Endodermal cell (in vitro differentiated cells): ENCODE measurements at places on chromosomes 2 and 18.

GRCh38 chr2:215364157-215365155, 52.6 kb downstream of the ATIC start:
- no peak for DNase-seq

DNA sequence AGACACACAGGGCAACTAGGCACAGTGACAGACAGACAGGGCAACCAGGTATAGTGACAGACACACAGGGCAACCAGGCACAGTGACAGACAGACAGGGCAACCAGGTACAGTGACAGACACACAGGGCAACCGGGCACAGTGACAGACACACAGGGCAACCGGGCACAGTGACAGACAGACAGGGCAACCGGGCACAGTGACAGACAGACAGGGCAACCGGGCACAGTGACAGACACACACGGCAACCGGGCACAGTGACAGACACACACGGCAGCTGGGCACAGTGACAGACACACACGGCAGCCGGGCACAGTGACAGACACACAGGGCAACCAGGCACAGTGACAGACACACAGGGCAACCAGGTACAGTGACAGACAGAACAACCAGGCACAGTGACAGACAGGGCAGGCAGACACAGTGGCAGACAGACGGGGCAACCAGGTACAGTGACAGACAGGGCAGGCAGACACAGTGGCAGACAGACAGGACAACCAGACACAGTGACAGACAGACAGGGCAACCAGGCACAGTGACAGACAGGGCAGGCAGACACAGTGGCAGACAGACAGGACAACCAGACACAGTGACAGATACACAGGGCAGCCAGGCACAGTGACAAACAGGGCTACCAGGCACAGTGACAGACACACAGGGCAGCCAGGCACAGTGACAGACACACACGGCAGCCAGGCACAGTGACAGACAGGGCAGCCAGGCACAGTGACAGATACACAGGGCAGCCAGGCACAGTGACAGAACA, 64.7 kb upstream of the RAB6C start:
- peak; percentile 36 for DNase-seq

DNA sequence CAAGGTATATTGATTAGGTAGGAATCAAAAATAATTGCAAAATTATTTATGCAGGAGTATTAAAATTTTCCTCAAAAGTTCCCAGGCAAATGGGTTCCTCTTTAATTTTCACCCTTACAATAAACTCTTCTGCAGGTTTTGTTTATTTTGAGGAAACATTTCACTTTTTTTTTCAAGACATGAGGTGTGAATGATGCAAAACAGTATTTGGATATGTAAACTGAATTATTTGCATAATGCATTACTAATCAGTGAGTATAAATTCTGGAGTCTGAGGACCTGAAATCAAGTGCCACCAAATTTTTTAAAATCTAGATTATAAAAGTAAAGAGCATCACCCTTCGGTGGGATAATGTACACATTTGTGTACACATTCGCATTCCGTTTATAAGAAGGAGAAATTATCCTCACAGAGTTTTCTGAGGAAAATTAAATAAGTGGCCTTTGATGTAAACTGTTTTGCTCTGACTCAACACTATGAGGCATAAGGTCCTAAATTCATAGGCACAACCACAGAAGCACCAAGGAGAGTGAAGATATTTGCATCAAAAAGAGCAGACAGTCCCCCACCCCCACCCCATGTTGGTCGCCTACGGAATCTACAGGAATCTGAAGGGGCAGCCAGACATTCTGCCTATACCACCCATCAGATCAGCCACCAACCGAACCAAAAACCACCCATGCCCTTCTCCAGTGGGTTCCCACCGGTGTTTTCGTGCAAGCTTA, 33.1 kb downstream of the BCL11A start:
- peak; percentile 76 for DNase-seq

DNA sequence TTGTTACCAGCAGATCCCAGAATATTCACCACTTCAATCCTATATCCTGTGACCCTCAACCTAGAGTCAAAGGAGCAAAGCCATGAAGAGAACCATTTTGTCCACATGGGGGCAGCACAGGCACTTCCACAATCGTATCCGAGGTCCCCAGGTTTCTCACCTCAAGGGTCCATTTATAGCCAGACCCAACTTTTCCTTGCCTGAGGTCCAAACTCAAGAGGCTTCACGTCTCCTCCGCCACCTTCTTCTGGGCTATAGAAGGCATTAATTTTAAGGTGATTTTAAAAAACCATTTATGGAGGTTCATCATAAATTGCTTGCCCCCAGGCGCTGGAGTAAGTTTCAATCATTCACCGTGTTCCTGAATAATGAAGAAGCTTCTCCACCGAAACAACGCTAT, 111.6 kb upstream of the NABP1 start:
- peak; percentile 95 for DNase-seq

DNA sequence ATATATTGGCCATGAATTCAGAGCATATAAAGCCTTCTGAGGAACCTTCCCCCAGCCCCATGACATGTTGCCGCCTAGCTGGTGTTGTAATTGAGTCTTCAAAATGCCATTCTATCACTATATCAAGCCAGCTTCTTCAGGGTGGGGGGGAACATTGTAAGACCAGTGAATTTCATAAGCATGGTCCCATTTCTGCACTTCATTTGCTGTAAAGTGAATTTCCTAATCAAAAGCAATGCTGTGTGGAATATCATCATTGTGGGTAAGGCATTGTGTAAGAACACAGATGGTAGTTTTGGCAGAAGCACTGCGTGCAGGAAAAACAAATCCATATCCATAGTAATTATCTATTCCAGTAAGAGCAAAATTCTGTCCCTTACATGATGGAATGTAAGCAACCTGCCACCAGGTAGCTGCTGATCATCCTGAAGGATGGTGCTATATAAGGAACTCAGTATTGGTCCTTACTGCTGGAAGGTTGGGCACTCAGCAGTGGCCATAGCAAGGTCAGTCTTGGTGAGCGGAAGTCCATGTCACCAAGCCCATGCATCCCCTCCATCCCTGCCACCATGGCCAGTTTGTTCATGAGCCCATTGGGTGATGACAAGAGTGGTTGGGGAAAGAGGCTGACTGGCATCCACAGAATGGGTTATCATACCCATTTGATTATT, 159.4 kb downstream of the COPS8 start:
- DNase-seq = no peak

GRCh38 chr2:45761635-45762034, 110.2 kb downstream of the PRKCE start:
- no peak for DNase-seq

DNA sequence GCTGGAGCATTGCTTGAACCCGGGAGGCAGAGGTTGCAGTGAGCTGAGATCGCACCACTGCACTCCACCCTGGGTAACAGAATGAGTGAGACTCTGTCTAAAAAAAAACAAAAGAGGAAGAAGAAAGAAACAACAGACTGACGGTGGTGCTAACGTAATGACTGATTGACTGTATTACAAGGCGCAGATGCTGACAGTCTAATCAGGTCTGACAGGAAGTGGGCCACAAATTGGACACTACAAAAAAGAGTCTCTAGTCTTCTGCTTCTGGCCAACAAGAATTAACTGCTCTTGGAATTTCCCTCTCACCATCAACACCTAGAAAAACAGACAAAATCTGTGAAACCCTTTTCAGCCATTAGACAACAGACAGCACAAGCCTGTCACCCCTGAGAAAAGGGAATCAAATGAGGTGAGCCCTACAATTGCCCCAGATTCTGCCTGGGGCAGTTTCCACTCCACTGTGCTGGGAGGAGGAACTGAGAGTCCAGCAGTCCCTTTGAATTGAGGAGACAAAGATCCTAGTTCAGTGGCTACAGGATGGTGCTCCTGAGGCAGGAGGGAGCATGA, 43.3 kb downstream of the SNED1 start:
- DNase-seq = no peak

DNA sequence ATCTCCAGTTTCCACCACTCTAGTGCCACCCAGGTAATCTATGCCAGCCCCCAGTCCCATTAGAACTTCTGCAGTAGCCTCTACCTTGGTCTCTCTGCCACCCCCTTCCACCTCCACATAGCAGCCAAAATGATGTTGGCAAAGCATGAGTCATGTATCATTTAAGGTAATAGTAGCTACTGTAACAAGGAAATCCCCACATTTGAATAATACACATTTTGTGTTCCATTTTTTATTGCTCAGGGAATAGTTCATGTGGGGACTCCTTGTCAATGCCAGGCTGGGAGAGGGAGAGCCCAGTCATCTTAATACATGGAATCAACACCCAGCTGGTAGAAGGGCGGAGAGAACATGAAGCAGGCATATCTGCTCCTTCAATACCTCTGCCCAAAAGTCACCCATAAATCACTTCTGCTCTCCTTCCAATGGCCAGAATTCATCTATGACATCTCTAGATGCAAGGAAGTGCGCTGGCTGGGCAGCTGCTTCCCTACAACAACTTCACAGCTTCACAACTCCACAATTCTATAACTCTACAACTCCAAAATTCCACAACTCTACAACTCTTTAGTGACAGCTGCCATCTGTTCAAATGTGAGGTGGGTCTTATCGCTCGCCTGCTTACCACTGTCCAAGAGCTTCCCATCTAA, 70.6 kb upstream of the GLS start:
- no peak for DNase-seq

DNA sequence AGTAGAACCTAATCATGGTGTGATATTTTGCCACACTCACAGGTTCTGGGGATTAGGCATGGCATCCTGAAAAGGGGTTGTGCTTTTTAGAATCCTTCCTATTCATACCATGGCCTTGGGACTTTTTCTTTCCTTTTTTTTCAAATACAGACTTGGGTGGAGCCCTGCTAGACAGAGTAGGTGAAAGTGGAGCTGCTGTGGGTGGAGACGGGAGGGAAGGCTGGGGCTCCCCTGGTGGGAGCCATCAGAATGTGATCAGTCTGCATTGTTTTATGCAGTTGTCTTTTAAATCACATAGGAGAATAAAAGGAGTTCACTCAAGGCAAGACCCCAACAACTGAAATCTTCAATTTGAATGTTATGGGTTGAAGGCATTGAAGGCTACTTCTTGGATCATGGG, 130.2 kb downstream of the VAPA start:
- peak; percentile 39 for DNase-seq

DNA sequence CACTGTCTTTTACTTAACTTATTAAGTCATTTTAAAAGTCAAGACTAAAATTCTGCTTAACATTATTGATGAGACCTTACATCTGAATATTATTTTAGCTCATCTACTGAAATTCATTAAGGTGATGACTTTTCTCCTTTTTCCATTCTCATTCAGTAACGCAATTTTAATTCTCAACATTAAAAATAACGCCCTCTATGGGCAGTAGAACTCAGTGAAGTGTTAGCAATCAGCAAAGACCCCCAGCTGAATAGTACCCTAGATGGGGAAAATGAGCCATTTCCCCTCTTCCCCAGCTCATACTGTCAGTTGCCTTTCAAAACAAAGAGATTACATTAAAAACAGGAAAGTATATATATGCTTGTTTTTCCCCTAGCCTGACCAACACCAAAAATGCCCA, 203.3 kb downstream of the NR4A2 start:
- DNase-seq = no peak

DNA sequence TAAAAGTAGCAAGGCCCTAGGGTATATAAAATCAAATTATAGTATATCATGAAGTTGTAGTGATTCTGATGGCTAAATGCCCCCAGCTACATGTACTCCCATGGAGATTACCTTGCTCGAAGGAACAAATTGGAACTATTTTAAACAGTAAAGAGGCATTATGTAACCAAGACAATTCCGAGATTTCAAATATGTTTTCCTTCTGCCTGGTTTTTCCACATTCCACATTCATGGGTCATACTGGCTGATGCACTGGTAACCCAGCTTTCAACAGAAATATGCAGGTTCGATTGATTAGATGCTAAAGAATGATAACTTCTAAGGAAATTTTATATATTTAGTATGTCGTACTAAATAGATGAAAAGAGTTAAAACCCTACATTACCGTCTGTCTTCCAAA, 62.3 kb upstream of the MGAT4A start:
- no peak for DNase-seq

GRCh38 chr2:120587279-120587996, 148.2 kb upstream of the GLI2 start:
- DNase-seq = peak; percentile 75

DNA sequence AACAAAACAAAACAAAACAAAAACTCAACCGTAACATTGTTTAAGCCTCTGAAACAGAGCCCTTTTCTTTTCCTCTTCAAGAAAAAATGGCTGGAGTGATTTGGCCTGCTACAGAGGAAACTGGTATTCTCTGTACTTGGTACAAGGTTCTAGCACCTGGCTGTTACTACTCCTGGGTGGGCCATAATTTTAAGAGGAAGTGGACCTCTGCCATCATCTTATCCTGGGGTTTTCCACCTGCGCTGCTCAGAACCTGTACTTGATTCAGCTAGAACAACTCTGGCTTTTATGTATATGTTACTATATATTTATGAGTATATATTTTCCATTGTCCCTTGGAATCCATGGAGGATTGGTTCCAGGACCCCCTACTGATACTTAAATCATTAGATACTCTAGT, 22.5 kb downstream of the SRSF7 start:
- no peak for DNase-seq

DNA sequence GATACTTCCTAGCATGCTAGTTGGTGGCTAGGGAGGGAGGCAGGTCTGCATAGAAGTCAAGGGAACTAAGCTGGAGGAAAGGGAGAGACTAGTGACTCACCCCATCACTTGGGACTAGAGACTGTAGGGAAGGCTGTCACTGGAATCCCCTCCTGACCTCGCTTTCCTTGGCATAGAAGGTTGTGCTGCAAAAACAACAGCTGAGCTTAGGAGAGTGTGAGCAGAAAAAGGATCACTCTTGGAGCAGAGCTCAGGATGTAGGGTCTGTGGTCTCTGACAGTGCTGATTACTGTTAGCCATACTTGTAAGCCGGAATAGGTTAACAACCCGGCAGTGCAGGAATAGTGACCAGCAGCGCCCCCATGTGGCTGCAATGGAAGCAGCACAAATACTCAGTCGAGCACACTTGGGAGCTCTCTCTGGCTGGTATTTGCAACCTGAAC, 66.9 kb upstream of the SMAD2 start:
- DNase-seq = peak; percentile 94
